ENCODE measurements at places on chromosomes 4 and X.

- H3K27ac ChIP-seq, result no peak overlapping the region
- H3K4me1 ChIP-seq, result no peaks in the 10 kb centered on the region
- no peak for DNase-seq
- no peak overlapping the region for H3K4me3 ChIP-seq
- no peaks in the 10 kb centered on the region for H3K27me3 ChIP-seq
- H3K36me3 ChIP-seq, result no peaks in the 10 kb centered on the region
Measured at GRCh38 chr4:12933760-12934221, 550.3 kb downstream of the RAB28 start.

- DNase-seq, result peak; percentile 52
- no peak overlapping the region for H3K27ac ChIP-seq
- H3K27me3 ChIP-seq, result no peaks in the 10 kb centered on the region
- no peak overlapping the region for H3K4me3 ChIP-seq
- no peaks in the 10 kb centered on the region for H3K4me1 ChIP-seq
- H3K36me3 ChIP-seq, result no peaks in the 10 kb centered on the region
Measured at GRCh38 chrX:139194571-139195280, 335.8 kb upstream of the F9 start.

- no peak overlapping the region for H3K27ac ChIP-seq
- H3K27me3 ChIP-seq, result peaks cover 57% of the 10 kb centered on the region
- no peaks in the 10 kb centered on the region for H3K4me1 ChIP-seq
- DNase-seq, result peak; percentile 56
- no peaks in the 10 kb centered on the region for H3K36me3 ChIP-seq
- no peak overlapping the region for H3K4me3 ChIP-seq
Measured at GRCh38 chr4:112509243-112510141, 6.5 kb downstream of the NEUROG2 start.

GRCh38 chrX:135520553-135521404, at the start of gene INTS6L:
Gene INTS6L (plus strand): TSS chrX:135520660. CDS start chrX:135520993, 333 bp downstream.
- DNase-seq, result peak; percentile 97
- H3K27me3 ChIP-seq, result no peaks in the 10 kb centered on the region
- H3K4me1 ChIP-seq, result no peaks in the 10 kb centered on the region
- peak within 1 kb of the TSS; percentile 82 for H3K27ac ChIP-seq
- peak within 1 kb of the TSS; percentile 65 for H3K4me3 ChIP-seq

DNA sequence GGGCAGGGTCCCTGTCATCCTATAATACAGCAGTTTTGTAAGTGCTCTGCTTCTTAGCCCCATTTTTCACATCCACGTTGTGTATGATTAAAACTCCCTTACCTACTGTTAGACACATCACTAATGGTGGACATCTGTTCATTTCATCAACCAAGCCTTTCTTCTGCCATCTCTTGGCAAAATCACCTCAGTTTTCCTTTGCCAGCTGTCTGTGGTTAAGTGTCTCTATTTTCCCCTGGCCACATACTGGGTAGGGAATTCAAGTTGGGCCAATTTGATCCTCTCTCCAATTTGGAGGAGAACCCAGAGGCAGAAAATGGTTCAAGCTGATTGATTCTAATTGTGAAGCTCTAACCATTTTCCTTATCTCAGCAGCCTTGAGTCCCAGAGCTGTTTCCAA, 436.1 kb downstream of the PCDH7 start:
- no peak overlapping the region for H3K4me3 ChIP-seq
- no peak overlapping the region for H3K27ac ChIP-seq
- H3K27me3 ChIP-seq, result no peaks in the 10 kb centered on the region
- H3K4me1 ChIP-seq, result no peaks in the 10 kb centered on the region

- H3K4me3 ChIP-seq, result no peak overlapping the region
- H3K36me3 ChIP-seq, result no peaks in the 10 kb centered on the region
- H3K4me1 ChIP-seq, result no peaks in the 10 kb centered on the region
- no peaks in the 10 kb centered on the region for H3K27me3 ChIP-seq
- DNase-seq, result no peak
- H3K27ac ChIP-seq, result no peak overlapping the region
Measured at GRCh38 chr4:72706684-72707083, 137.7 kb upstream of the ADAMTS3 start.

DNA sequence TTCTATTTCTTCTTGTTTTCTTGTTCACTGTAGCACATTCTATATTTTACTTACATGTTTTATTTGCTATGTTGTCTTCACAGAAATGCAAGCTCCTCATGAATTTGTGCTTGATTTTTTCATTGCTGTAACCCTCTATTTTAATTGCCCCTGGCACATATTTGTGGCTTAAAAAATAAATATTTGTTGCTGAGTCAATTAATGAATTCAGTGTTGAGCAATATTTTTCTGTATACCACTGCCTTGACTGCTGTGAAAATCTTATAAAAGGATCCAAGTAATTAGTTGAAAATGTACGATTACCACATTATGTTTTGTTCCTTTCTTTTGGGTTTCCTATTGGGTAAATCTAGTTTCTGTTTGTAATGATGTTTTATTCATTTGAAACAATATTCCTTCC, 68.5 kb downstream of the FAM47A start:
- DNase-seq, result no peak
- H3K4me1 ChIP-seq, result no peaks in the 10 kb centered on the region
- no peaks in the 10 kb centered on the region for H3K27me3 ChIP-seq
- H3K36me3 ChIP-seq, result no peaks in the 10 kb centered on the region
- H3K4me3 ChIP-seq, result no peak overlapping the region
- H3K27ac ChIP-seq, result no peak overlapping the region

DNA sequence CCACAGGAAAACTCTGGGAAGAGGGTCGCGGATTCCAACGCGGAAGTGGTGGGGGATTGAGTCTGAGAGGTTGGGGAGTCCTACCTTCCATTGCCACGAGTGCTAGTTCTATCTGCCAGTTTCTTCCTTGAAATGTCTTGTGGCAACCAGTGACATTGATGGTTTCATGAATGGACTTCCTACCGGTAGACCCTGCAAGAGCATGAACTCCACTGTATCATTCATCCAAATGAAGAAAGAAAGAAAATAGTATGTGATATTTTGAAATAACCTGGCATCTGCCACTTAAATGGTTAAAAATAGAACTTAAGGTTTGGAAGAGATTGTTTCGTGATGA, 1.1 kb upstream of the SLC10A7 start:
- H3K36me3 ChIP-seq, result no peaks in the 10 kb centered on the region
- H3K4me3 ChIP-seq, result peak overlapping the region; percentile 79
- DNase-seq, result peak; percentile 16
- no peaks in the 10 kb centered on the region for H3K4me1 ChIP-seq
- no peak overlapping the region for H3K27ac ChIP-seq
- H3K27me3 ChIP-seq, result no peaks in the 10 kb centered on the region

DNA sequence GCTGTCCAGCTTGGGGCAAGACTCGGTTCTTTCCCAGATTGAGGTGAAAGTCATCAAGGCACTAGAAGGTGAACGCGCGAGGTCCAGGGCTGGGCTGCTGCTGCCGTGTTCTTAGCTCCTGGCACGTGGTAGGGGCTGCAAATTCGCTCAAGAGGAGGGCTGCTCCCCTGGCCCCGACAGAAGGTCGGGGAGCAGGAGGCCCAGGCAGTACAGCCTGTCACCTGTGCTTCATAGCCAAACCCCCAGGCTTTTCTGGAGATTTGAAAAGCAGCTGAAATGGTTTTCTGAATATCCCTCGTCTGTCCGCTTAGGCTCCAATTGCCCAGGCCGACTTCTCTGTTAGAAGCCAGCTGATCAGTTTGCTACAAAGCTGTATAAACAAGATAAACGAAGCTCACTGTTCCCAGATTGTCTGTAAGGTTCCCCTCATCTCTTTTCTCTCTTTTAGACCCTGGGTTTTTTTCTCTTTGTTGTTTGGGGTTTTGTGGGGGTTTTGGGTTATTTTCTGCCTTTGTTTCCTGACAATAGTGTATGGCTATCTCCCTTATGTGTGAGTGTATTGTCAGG, 60.0 kb upstream of the STX18 start:
- H3K27ac ChIP-seq, result no peak overlapping the region
- H3K4me1 ChIP-seq, result no peaks in the 10 kb centered on the region
- H3K36me3 ChIP-seq, result no peaks in the 10 kb centered on the region
- H3K4me3 ChIP-seq, result no peak overlapping the region

GRCh38 chr4:5845035-5845905, 47.6 kb downstream of the CRMP1 start:
- no peaks in the 10 kb centered on the region for H3K27me3 ChIP-seq
- DNase-seq, result no peak
- H3K4me1 ChIP-seq, result no peaks in the 10 kb centered on the region

- DNase-seq, result peak; percentile 92
- H3K4me1 ChIP-seq, result peaks cover 6% of the 10 kb centered on the region
- no peaks in the 10 kb centered on the region for H3K36me3 ChIP-seq
- no peak overlapping the region for H3K4me3 ChIP-seq
Measured at GRCh38 chr4:6953751-6954380, 44.2 kb downstream of the TBC1D14 start.

DNA sequence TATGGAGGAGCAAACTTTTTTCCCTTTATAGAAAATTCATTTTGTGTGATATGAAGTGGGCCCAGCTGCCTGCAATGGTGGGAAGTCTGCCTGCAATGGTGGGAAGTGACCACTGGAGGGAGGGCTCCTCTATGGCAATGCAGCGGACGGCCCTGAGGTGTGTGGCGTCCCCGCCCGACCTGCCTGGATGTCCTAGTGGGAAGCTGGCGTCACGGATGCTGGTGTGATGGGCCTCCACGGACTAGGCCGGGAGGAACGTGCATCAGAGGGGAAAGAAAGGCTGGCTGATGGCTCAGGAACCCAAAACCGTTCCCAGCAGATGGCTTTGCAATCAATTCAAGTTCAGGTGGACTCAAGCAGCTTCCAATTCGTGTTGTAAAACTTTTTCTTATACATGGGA, 177.9 kb downstream of the AFAP1 start:
- peak; percentile 74 for DNase-seq
- H3K4me3 ChIP-seq, result no peak overlapping the region
- H3K27me3 ChIP-seq, result no peaks in the 10 kb centered on the region
- no peak overlapping the region for H3K27ac ChIP-seq
- no peaks in the 10 kb centered on the region for H3K4me1 ChIP-seq

DNA sequence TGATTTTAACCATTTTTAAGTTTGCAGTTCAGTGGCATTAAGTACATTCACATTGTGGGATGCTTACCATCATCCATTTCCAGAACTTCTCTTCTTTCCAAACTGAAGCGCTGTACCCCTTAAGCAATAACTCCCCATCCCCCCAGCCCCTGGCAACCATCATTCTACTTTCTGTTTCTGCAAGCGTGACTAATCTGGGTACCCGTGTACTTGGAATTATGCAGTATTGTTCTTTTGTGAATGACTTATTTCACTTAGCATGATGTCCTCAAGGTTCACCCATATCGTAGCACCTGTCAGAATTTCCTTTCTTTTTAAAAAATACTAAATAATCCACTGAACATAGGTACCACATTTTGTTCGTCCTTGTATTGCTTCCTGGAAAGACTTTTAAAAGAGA, 32.9 kb downstream of the USP9X start:
- H3K4me1 ChIP-seq, result no peaks in the 10 kb centered on the region
- H3K27ac ChIP-seq, result no peak overlapping the region
- DNase-seq, result no peak
- H3K36me3 ChIP-seq, result no peaks in the 10 kb centered on the region

GRCh38 chrX:153561337-153561736, 37.6 kb downstream of the CCNQ start:
- no peaks in the 10 kb centered on the region for H3K27me3 ChIP-seq
- no peaks in the 10 kb centered on the region for H3K36me3 ChIP-seq
- no peak for DNase-seq
- H3K4me1 ChIP-seq, result no peaks in the 10 kb centered on the region

- H3K36me3 ChIP-seq, result no peaks in the 10 kb centered on the region
- H3K4me3 ChIP-seq, result no peak overlapping the region
- peaks cover 7% of the 10 kb centered on the region for H3K4me1 ChIP-seq
- no peaks in the 10 kb centered on the region for H3K27me3 ChIP-seq
Measured at GRCh38 chr4:7530932-7531639, 96.4 kb upstream of the PSAPL1 start.

GRCh38 chr4:180086480-180087190, 2156.6 kb upstream of the TENM3 start:
- no peak overlapping the region for H3K27ac ChIP-seq
- DNase-seq, result no peak
- no peaks in the 10 kb centered on the region for H3K36me3 ChIP-seq
- no peak overlapping the region for H3K4me3 ChIP-seq

All from mesendoderm (in vitro differentiated cells).